GM13976 (cell line): ENCODE measurements at places on chromosomes 2 and 18.

- no peak for DNase-seq
These were observed 146.4 kb upstream of the SPATS2L start for GRCh38 chr2:200159829-200160781.

GRCh38 chr2:133957724-133958480 lies 296.0 kb upstream of the MGAT5 start:
- DNase-seq, result no peak

- DNase-seq, result no peak
These were observed 55.8 kb downstream of the TTC27 start for GRCh38 chr2:32683520-32684086.

GRCh38 chr2:134626781-134627180 lies 92.0 kb downstream of the TMEM163 start:
- no peak for DNase-seq

DNA sequence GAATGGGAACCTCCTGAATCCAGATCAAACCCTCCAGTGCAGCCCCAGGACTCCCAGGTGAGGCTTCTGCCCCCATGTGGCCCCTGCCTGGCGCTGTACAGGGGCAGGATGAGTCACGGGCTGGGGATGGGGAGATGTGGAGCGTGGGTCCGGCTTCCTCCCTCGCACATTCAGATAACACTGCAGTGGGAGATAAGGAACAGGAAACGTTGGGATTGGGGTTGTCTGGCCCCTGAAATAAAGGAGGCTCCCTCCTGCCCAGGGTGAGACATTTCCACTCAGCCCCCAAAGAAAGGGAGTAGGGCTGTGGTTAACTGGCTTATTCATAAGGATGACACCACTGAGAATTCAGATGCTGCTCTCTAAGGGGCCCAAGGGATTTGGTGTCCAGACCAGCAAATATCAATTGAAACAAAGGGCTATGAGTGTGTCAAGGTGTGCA lies 30.7 kb downstream of the IGFBP5 start:
- no peak for DNase-seq
